CD4-positive, alpha-beta T cell treated with Interleukin-12 subunit alpha and Interleukin-12 subunit beta, for 1 hour (primary cell): ENCODE measurements at places on chromosomes 5 and 9.

- DNase-seq, result no peak
Observed at GRCh38 chr5:44535621-44536020, 146.4 kb upstream of the FGF10 start.

- DNase-seq, result peak; percentile 36
Observed at GRCh38 chr5:56327809-56328208, 94.7 kb upstream of the ANKRD55 start.

GRCh38 chr5:4373051-4373820, 766.9 kb upstream of the ADAMTS16 start:
- no peak for DNase-seq

- no peak for DNase-seq
Observed at GRCh38 chr9:95437559-95437958, 79.2 kb downstream of the PTCH1 start.

- no peak for DNase-seq
Observed at GRCh38 chr9:1978941-1979340, 36.2 kb upstream of the SMARCA2 start.

DNA sequence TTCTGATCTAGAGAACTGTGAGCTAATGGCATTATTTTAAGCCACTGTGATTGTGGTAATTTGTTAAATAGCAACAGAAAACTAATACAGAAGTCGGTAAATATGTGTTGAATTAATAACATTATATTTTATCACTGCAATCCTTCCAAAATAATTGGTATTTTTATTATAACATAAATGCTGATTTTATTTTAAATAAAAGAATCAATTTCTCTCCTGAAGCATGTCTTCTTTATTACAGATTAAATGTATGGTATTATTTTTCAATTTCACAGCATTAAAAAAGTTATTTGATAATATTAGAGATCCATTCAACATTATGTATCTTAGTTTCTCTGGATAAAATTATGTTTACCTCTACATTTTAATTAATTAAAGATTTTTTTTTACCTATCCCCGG, 165.5 kb upstream of the EDIL3 start:
- no peak for DNase-seq

DNA sequence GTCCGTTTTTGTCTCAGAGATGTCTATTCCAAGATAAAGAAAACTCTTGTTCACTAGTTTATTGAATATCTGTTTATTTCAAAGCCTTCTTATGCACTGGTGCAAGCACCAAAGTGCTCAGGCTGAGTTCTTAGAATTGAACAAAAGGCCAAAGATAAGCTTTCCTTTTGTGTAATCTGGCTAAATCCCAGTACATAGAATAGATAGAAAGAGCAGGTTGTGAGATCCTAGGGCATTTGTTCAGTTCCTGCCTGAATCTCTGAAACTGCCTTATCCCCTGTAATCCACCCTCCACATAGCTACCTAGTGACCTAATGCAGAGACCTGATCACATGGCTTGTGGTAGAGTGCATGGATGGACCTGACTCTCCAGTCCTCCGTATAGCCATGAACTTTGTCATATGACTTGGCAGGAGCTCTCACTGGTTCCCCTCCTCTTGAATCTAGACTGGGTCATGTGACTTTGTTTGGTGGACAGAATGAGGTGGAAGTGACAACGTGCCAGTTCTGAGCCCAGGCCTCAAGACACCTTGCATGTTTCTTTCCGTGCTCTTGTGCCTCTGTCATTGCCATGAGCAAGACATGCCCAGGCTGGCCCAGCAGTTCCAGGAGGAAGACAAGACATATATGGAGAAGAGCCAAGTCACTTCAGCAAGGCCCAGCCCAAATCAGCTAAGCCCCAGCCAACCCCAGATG, 139.3 kb upstream of the SHB start:
- DNase-seq, result no peak
